Thymus (tissue), 14 donors: ENCODE measurements at places on chromosomes 3 and 15.

- DNase-seq, result no peak
Observed at GRCh38 chr15:48370460-48370859, 39.2 kb downstream of the DUT start.

- no peak for DNase-seq
Observed at GRCh38 chr3:117404730-117405129, 695.2 kb downstream of the TUSC7 start.

- no peak for DNase-seq
Observed at GRCh38 chr3:50359760-50360110, 414 bp upstream of the TMEM115 start.

GRCh38 chr3:111712294-111713167, 117.4 kb upstream of the ZBED2 start:
- no peak for DNase-seq

GRCh38 chr3:76470285-76470684, 569.6 kb upstream of the ROBO2 start:
- no peak for DNase-seq

DNA sequence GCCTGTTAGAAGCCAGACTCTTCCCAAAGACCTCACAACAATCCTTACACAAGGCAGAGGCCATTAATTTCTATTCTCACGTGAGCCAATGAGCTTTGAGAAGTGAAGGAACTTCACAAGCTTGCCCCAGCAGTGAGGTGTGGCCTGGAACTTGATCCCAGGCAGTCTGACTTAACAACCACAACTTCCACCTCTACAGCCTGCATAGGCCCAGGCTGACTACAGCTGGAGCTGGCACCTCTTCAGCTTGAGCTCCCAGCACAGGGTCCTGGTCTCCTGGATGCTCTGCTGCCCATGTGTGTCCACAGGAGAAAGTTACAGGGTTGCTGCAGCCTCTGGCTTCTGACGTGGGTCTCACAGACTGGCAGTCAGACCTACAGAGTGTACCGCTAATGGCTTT, 111.0 kb downstream of the ERC2 start:
- no peak for DNase-seq

DNA sequence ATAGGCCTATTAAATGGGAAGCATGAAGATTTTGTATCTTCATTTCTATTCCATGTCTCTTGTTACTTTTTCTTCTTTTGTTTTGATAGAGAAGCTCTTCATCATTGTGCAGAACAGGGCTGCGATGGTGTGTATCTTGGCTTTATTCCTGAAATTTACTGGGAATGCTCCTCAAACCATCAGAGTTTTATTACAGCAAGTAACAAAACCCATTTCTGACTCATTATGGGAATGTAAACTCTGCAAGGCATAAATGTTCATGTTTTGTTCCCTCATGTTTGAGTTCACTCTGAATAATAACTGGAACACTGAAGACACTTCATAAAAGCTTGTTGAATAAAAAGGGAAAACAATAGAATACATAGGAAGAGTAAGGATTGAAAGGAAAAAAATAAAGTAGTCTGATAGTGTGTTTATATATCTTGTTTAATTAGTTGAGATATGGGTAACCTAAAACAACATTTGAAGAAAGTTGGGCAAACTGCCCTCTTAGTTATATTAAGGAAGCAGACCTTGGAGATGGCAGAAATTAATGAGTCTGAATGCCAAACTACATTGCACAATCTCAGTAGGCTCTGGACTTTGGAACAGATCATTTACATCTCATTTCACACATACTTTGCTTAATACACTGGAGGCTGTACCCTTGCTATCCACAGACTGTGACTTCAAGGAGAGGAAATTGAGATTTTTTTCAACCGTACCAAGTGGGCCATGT, 521.5 kb downstream of the GRM7 start:
- no peak for DNase-seq

DNA sequence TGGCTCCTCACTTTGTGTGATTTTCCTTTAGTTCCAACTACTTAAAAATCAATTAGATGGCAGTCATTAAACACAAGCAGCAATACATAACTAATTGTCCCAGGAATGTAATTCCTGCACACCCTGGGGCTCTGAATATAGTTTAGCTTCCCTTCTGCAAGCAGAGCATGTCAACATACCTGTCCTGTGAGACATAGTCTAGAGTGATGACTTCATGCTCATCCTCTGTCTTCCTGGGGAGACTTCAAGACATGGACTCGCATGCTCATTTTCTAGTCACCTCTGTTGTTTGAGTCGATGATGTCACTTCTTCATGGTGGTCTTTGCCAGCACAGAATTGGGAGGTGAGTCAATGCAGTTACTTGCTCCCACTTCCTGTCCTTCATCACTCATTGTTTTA, 15.7 kb downstream of the C3orf52 start:
- DNase-seq, result no peak

DNA sequence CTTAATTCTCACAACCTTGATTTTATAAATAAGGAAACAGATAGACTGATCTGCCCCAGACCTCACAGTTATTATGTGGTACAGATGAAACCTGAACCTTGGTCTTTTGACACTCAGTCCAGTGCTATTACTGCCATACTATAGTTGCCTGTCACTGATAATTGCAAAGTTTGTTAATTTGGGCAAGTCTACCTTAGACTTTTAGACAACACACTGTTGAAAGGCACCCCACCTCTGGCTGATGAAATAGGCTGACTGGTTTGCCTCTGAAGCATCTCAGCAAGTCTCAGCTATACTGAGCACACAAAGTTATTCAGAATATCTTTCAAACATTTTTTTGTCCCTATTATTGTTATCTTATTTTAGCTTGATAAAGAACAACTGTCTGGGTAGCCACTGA, 53.1 kb upstream of the MAP4 start:
- no peak for DNase-seq

- DNase-seq, result no peak
Observed at GRCh38 chr3:134772591-134772990, 22.5 kb upstream of the EPHB1 start.

GRCh38 chr3:64445109-64445943, 220.1 kb upstream of the PRICKLE2 start:
- no peak for DNase-seq

DNA sequence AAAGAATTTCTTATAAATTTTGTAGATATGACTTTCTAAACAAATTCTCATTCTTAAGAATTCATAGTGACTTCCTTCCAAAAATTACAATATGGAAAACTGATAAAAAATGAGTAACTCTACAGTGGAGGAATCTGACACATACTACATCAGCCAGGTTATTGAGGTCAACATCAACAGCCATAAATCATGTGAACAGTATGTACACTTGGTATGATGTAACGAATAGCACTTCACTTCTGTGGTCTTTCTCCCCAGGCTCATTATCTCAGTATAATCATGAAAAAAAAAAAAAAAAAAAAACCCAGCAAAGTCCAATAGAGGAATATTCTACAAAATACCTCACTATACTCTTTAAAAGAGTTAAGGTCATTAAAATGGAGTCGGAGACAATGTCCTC, 111.2 kb upstream of the SUCLG2 start:
- no peak for DNase-seq

DNA sequence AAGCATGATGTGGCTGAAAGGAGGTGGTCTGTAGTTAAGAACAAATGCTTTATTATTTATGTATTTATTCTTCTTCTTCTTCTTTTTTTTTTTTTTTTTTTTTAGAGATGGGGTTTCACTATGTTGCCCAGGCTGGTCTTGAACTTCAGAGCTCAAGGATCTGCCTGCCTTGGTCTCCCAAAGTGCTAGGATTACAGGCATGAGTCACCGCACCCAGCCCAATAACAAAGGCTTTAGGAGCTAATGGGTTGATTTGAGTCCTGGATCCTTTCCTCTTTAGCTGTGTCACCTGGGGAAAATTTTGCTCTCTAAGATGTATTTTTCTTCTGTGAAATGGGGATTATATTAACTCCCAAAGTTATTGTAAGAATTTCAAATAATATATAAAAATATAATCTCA, 168.8 kb downstream of the PEX5L start:
- DNase-seq, result no peak

- DNase-seq, result peak; percentile 18
Observed at GRCh38 chr15:67685008-67685599, 140.2 kb upstream of the SKOR1 start.

GRCh38 chr3:107346564-107346963, 30.7 kb upstream of the CCDC54 start:
- DNase-seq, result no peak

GRCh38 chr3:127276995-127277394, 10.9 kb downstream of the PRR20G start:
- DNase-seq, result no peak

- DNase-seq, result no peak
Observed at GRCh38 chr15:70845602-70846360, 8.2 kb downstream of the LARP6 start.

GRCh38 chr3:81419228-81419627, 342.2 kb downstream of the GBE1 start:
- no peak for DNase-seq

DNA sequence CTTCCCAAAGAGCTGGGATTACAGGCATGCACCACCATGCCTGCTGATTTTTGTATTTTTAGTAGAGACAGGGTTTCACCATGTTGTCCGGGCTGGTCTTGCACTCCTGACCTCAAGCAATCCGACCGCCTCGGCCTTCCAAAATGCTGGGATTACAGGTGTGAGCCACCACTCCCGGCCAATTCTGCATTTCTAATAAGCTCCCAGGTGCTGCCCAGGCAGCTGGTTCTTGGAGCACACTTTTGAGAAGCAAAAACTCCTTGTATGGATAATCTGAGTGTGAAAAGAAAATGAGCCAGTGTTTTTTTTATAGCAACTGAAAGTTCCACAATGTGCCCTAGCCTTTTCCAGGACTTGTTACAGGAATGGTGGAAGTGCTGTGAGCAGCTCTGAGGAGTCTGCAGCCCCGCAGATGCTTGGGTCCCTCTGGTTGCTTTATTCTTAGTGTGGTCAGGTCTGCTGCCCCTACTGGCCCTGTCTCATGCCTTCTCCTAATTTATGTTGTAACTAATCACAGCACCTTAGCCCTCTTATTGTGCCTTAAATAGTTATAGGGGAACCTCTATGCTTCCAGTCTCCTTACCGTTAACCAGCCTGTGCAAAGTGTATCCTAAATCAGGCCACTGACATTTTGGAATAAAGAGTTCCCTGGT, 13.5 kb upstream of the KCNAB1 start:
- DNase-seq, result no peak

GRCh38 chr3:117322866-117323265, 613.3 kb downstream of the TUSC7 start:
- peak; percentile 2 for DNase-seq

GRCh38 chr3:156587760-156588069, 32.8 kb upstream of the SSR3 start:
- DNase-seq, result no peak

DNA sequence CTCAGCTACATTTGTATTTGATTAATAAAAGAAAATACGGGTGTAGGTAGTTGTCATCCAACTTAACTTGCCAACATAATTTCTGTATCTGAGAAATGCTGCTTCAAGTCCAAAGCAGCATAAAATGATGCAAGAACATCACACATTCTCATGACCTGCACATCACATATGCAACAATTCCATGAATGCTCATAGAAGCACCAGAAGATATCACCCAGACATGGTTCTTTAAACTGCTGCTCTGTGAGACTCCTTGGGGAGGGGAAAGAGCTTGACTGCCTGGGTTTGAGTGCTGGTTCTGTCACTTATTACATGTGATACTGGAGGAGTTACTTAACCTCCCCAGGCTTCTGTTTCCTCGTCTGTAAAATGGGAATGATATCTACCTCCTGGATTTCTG, 39.4 kb downstream of the CHST14 start:
- DNase-seq, result no peak

- DNase-seq, result no peak
Observed at GRCh38 chr15:58486062-58486461, 54.3 kb downstream of the LIPC start.

GRCh38 chr3:112482675-112483074, 16.6 kb downstream of the BTLA start:
- DNase-seq, result no peak

GRCh38 chr3:173886-174285, 22.7 kb upstream of the CHL1 start:
- no peak for DNase-seq

- no peak for DNase-seq
Observed at GRCh38 chr15:67824197-67824968, 926 bp upstream of the SKOR1 start.

DNA sequence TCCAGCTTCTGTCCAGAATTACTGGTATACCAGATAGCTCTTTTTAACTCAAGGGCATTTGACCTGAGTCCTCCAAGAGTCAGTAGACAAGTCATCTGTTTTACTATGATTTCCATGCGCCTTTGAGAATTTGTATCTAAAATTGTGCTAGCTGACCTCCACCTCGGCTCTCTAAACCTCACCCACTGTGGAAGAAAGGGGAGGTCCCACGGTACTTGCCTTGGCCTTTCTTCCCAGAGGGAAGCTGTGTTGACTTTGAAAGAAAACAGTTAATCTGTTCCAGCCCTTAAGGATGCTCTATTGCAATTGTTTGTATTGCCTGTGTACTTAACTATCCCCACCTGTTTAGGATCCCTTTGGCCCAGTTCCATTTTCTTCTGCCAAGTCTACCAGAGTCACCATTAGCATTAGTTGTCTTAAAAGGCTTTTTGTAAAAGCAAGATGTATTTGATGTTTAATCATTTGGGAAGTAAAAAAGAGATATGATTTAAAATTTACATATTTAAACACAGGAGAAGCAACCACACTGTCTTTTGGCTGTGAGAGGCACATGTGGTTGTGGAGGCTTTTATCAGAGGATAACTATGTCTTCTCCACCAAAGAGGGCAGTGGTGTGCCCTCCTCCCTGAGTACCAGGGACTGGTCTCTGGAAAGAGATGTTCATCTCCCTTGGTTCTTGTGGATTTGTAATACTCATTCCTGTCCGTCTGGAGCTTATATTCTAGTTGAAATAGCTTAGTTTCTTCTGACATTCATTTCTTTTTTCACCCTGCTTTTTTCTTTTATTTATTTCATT, 88.8 kb downstream of the CRTC3 start:
- DNase-seq, result no peak

DNA sequence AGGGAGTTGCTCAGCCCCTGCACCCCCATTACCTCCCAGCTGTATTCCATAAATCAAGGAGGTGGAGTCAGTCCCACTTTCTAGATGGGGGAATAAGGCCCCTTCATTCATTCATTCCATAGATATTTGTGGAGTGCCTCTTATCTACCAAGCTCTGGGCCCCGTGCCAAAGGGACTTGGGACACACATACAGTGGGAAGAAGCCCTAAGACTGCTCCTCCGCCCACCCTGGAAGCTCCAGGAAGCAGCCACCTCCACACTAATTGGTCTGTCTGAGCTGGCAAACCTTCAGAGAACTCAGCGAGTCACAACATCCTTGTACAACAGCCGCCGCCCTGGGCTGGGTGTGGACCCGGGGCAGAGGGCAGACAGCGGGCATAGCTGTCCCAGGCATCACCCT, 6.4 kb downstream of the STRA6 start:
- no peak for DNase-seq

GRCh38 chr15:82062479-82063454, 16.9 kb upstream of the MEX3B start:
- DNase-seq, result no peak

DNA sequence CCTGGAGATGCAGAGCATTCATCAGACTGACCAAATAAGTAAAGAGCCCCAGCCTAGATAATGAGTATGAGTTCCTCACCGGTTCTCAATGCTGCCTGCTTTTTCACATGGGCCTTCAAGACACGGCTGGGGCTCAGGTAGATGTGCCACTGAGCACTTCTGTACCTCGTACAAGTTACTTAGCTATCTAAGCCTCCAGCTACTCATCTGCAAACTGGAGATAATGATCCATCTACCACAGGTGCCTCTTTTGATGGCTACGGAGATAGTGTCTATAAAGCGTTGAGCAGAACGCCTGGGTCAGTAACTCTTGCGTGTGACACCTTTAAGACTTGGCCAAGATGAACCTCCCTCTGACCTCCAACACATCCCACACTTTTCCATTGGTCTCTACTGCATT, 56.3 kb downstream of the CCR4 start:
- DNase-seq, result peak; percentile 37

GRCh38 chr3:27746838-27747237, 24.7 kb upstream of the EOMES start:
- DNase-seq, result no peak
